ENCODE measurements at places on chromosomes 2 and 18.

- peak; percentile 73 for DNase-seq
Measured at GRCh38 chr2:230849633-230850357, 14.9 kb upstream of the ITM2C start.

- DNase-seq = no peak
Measured at GRCh38 chr2:236070236-236070635, 98.0 kb downstream of the GBX2 start.

DNA sequence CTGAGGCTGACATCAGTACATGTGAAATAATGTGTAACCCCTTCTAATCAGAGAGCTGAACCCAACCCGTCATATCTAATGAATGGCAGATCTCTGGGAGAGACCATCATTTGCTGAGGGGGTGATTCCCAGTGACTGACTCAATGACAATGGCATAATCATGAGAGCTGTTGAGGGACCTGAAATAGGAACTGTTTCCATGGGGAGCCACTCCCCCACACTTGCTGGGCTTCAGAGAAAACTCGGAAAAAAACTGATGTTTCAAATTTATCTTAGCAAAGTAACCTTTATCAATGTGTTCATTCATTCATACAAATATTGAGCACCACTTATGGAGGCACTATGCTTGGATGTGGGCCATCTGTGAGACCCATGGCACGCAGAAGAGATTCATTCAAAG, 93.4 kb upstream of the ZBTB14 start:
- no peak for DNase-seq

DNA sequence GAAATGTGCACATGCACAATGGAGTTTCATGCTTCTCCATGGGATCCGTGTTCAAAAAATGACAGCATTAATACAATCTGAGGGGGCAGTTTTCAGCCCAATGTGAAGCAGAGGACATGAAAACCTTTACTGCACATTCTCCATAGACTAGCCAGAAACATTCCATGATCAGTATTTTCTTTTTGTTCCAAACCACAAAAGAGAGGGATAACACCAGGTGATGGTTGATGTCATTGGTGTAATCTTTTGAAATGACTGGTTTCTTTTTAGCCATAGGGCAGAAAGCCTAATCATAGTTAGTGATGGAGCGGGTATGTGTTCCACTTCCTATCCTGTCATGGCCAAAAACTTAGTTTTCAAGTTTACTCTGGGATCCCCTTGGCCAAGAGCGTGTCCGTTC, 1.8 kb upstream of the KYNU start:
- no peak for DNase-seq

DNA sequence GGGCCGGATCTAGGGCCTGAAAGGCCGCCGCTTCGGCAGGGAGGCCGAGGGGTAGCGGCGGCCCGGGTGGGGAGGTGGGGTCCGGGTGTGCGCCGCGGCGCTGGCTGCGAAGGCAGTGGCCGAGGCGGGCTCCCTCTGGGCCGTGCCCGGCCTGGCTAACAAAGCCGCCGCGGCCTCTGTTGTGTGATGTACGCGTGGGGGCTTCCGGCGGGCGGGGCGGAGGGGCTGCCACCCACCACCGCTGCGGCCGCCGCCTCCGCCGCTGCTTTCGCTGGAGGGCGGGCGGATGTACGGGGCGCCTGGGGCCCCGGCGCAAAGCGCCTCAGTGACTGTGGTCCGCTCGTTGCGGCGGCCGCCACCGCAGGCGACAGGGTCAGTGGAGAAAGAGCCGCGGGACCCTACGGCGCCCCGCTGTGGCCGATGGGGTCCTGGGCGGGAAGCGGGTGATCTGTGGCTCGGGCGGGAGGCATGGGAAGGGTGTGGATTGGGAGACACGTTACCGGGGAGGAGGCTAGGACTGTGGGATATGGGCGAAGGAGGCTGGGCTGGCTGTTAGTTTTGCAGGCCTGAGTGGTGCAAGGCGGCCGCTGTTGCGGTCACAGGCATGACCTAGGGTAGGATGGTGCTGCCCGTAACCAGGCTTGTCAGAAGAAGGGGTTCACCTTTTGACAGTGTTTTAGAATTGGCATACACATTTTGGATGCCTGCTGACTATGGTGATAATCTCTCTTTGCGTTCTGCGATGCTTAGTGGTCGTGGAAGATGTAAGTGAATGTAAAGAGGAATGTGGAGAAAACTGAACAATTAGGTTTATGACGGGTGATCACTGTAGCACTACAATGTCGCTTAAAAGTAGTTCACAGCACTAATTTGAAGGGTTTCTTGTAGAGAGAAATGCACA, 662 bp downstream of the BZW1 start:
- DNase-seq = peak; percentile 60

DNA sequence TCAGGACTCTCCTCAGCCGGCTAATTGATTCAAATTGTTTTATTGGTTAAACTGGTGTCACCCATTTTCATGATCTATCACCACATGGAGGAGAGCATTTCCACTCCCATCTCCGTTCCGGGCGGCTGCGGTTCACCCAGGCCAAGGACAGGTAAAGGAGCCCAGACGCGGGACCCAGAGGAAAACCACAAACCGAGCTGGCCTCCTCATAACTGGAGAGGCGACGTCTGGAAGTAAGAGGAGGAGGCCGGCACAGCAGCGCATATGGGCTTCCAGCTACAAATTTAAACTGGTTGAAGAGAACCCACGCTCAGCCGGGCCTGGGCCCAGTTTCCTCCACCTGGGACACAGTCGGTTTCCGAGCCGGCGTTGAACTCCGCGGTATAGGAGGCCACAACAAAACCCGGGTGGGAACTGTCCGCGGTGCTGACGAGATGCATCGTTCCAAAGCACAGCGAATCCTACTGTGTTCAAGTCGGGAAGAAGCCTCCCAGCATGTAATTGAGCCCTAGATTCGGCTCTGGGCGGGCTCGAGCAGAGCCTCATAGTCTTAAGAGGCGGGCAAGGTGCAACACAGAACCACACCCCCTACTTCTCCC, 3.0 kb upstream of the SKOR2 start:
- no peak for DNase-seq
